ENCODE measurements at places on chromosomes 2 and 18.

- no peak for DNase-seq
These were observed 31.1 kb downstream of the TOGARAM2 start for GRCh38 chr2:29012211-29012681.

DNA sequence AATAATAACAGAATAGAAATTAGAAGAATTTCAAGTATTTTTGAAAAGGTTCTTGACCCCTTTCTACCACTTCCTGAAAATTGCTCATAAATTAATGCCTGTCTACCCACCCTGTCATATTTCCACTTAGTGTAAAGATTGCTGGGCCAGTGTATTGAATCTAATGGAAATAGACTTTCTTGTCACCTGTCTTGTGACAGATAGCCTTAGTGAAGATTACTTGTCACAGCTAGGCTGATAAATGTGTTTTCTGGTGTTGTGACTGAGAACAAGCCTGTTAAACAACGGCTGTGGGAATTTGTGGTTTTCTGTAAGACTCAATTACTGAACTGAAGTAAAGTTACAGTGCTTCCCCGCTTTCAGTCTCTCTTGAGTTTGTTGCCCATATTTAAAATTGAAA lies 37.0 kb downstream of the PIK3C3 start:
- DNase-seq, result peak; percentile 34

- peak; percentile 50 for DNase-seq
These were observed 28.0 kb upstream of the FOSL2 start for GRCh38 chr2:28364610-28365009.

GRCh38 chr18:8552151-8552550 lies 57.1 kb upstream of the RAB12 start:
- no peak for DNase-seq

DNA sequence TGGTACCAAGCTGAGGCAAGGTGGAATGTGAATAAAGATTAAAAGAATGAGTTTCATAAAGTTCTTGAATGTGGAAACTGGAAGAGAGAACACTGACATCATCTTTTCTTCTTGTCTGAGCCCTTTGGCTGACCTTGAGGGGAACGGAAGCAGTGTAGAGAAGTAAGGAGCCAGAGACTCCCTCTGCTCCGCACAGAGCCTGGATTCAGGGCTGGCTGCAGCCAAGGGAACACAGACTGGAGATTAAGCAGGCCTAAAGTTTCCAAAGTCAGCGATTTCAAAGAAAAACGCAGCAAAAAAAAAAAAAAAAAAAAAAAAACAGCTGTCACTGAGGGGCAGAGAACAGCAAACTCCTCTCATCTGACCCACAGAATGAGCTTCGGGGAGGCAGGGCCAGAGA lies 19.3 kb upstream of the ALK start:
- no peak for DNase-seq
